ENCODE measurements at places on chromosomes 1 and 21.

DNA sequence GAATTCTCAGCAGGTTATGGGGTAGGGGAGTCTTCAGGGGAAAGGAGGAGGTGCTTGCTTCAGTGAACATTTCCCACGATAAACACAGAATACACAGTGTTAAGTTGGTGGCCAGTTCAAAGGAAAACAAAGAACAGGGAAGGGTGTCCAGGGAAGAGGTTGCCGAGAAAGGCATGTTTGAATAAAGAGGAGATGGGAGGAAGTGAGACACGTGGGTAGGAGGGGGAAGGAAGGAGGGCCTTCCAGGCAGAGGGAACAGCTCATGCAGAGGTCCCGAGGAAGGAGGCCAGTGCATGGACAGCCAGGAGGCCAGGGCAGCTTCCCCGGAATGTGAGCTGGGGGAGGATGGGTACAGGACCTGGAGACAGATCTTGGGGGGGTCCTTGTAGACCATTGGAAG, 130.3 kb upstream of the TMEM51 start:
- no peak for DNase-seq

DNA sequence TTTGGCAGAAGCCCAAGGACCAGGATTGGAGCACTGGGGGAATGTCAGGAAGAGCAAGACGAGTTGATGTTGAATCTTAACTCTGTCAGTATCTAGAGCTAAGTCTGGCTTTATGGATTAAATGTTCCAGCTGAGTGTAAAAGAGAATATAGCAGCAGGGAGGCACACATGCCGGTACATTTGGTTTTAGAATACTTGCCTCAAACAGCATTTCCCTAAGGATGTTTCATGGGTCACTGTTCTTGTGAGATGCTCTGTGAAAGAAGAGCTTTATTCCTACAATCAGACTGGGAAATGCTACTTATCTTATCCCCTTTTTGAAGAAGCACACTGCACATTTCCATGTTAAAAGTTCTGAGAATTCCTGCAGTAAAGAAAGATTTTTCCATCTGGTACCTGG, 440.3 kb upstream of the B3GALT2 start:
- DNase-seq: no peak

GRCh38 chr1:68280286-68280685, 48.0 kb upstream of the WLS start:
- no peak for DNase-seq

GRCh38 chr1:225658041-225658440, 5.1 kb upstream of the ENAH start:
- DNase-seq: no peak

DNA sequence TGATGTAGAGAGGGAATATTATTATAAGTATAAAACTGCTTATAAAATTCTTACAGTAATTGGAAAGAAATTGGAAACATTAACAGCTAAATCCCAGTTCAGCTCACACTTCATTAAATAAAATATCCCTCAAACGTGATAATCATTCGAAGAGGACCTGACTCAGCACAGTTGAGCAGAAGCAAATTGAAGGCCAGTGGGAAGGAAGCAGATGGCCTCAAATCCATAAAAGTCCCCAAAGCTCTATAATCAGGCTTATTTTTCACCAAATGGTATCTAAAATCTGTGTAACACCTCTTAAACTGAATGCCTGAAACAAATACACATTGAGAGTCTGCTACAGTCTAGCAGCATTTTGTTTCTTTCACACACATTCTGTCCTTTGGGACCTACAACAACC, 106.8 kb downstream of the TENT5C start:
- no peak for DNase-seq

DNA sequence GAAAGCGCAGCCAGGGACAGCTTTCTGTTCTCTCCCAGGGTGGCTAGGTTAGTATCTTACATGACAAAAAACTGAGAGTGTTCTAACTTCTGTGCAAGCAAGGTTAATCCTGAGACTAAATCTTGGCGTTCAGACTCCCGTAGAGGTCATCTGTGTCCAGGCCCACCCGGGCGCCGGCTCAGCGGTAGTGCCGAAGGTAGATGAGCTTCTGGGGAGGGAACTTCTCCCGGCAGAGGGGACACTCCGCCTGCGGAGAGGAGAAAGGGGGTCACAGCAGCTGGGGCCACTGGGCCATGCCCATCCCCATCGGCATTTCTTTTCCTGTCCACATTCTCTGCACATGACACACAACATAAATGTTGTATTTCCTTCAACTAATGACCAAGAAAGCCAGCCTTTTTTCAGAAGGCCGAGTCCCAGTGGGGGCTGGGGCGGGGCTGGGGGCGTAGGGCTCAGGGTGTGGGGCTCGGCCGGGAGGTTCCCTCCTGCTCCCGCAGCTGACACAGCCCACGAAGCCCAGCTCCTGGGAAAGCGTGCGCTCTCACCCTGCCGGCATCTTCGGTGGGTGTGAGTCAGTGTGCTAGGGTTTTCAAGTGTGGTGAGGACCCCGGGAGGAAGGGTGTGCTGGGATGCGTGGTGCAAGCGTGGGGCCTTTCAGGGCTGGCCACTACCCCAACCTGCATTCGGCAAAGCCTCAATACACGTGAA, 6.6 kb downstream of the PEX10 start:
- no peak for DNase-seq
